ENCODE measurements at places on chromosomes 11 and 22.

GRCh38 chr11:111684251-111684650, 81.9 kb downstream of the PPP2R1B start:
- no peak for DNase-seq

- DNase-seq, result no peak
These were observed 6.6 kb upstream of the GNAZ start for GRCh38 chr22:23063539-23064380.

DNA sequence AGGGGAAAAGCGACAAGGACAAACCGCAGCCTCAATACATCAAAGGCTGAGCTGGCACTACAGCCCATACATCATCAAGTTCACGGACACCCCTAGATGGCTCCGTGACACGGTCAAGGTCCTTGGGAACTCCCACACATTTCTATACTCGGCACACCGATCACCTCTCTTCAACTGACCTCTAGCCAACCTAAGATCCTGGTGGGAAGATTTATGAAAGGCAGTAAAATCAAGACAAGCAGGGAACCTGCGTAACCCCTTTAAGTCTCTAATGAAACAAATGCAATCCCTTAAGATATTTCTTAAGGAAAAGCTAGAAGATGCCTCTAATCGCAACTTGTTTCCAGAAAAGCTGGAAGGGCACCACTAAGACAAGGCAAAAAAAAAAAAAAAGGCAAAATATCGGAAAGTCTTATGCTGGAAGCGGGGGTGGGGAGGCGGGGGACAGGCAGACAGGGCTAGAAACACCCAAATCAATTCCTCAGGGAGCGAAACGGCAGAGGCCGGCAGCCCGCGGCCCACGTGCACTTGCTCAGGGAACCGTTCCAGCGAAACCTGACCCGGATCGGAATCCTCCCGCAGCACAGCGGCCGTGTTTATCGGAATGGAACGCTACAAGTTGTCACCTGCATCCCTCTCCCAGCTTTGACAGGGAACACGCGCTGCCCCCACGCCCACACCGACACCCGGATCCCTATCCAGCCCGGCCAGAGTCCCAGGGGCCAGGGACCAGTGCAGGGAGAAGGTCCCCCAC, 1.4 kb downstream of the ARHGAP20 start:
- DNase-seq, result no peak

GRCh38 chr11:94796863-94797262, 28.7 kb downstream of the AMOTL1 start:
- DNase-seq, result no peak

- no peak for DNase-seq
These were observed 4.7 kb upstream of the RANBP1 start for GRCh38 chr22:20111045-20111688.

GRCh38 chr11:76802151-76802550, 19.0 kb downstream of the TSKU start:
- no peak for DNase-seq

GRCh38 chr22:39332441-39333064, 13.1 kb upstream of the RPL3 start:
- no peak for DNase-seq

GRCh38 chr22:29454276-29454675, 15.9 kb downstream of the RFPL1 start:
- no peak for DNase-seq

DNA sequence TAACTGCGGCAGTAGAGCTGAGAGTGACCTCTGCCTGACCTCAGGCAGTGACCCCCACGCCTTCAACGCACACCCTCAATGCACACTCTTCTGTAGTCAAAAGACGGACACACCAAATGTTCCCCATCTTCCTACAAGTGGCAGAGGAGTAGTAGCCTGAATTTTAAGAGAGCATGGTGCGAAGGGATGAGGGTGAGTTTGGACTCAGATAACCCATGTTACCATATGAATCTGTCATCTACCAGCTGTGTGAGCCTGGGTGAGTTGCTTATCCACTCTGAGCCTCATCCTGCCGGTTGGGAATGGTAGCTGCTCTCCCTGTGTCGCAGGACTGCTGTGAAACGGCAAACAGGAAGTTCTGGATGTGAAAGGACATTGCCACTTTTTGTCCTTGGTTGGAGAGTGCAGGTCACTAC, 20.6 kb upstream of the ROBO3 start:
- no peak for DNase-seq

Data from stimulated activated CD8-positive, alpha-beta memory T cell treated with anti-CD3 and anti-CD28 coated beads, Interleukin-4, amount 100 ng/mL, for 4 hours (primary cell).